Cerebellar nuclear complex (tissue), 1 donor: ENCODE measurements at places on chromosomes 5 and 9.

GRCh38 chr5:97365918-97366317, 182.9 kb upstream of the RIOK2 start:
- DNase-seq, result no peak

DNA sequence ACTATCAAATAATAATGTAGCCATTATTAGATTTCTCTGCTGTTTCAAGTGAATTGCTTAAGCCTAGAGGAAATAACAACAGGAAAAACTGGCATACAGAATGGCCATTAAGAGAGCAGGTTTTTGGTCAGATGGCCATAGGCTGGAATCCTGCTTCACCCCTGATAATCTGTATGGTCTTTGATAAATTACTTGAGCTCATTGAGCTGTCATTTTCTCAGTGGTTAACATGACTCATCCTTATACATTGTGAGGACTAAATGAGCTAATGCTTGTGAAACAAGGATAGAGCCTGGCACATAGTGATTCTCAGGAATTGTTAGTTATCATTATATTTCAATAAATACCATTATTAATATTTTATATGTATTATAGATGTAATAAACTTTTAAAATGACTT, 516.5 kb downstream of the KIF4B start:
- no peak for DNase-seq

GRCh38 chr5:95446560-95447221, 55.5 kb downstream of the FAM81B start:
- DNase-seq, result no peak

DNA sequence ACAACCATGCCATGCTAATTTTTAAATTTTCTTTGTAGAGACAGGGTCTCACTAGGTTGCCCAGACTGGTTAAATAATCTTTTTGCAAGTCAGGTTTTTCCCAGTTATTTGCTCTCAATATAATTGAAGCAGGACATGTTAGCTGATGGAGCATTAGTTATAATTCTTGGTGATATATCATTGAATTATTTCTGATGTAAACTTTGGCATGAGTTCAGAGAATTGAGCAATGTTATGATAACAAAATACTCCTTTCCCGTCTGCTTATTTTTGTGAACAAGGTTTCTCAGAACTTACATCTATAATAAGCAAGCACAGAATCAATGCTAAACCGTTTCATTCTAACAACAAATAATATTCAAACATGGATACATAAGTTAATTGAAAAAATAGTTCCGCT, 37.8 kb downstream of the BHMT start:
- no peak for DNase-seq

DNA sequence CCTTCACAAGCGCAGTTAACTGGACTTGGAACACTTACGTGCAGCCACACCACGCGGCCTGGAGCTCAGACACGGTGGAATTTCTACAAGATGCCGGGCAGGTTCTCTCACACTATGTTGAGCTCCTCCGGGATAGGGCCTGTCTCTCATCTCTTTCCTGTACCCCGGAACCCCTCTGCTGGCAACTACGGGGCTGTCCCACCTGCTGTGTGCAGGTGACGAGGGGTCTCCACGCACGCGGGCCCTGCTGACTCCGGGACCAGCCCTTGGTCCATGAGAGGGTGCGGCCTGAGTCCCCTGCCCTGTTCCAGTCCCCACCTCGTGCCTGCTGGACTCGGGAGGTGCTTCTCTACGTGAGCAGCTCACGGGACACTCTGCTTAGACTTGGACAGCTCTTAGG, 40.1 kb downstream of the SLC6A3 start:
- no peak for DNase-seq

DNA sequence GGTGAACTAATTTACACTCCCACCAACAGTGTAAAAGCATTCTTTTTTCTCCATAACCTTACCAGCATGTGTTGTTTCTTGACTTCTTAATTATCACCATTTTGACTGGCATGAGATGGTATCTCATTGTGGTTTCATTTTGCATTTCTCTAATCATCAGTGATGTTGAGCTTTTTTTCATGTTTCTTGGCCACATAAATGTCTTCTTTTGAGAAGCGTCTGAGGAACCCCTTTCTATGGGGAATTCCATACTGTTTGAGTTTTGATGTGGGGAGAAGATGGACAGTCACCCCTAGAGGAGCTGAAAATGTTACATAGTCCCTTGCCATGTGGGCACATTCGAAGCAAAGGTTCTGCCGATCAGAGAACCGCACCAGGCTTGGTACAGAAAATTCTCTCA, 207.0 kb upstream of the SLC30A5 start:
- no peak for DNase-seq

DNA sequence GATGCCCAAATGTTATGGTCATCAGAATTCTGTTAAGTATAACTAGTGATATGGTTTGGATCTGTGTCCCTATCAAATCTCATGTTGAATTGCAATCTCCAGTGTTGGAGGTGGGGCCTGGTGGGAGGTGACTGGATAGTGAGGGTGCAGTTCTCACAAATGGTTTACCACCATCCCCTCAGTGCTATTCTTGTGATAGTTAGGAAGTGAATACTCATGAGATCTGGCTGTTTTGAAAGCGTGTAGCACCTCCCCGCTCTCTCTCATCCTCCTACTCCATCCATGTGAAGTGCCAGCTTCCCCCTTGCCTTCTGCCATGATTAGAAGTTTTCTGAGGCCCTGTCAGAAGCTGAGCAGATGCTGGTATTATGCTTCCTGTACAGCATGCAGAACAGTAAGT, 359.5 kb downstream of the TMEM167A start:
- DNase-seq, result no peak

DNA sequence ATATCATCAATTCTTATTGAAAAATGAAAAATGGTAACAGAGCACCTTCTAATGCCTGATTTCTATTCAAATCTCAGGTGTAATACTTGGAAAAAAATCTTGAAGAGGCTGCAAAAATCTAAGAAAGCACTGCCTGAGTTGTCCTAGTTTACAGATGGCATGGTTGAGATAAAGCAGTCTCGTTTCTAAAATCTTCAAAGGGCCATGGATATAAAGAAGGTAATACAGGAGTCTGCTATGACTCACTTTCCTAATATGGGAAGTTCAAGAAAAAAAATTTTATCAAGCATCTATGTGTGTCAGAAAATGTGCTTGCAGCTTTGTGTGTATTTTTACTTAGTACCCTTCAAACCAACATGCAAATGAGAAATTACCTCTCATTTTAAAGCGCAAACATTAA, 163.3 kb downstream of the DMAC1 start:
- no peak for DNase-seq

DNA sequence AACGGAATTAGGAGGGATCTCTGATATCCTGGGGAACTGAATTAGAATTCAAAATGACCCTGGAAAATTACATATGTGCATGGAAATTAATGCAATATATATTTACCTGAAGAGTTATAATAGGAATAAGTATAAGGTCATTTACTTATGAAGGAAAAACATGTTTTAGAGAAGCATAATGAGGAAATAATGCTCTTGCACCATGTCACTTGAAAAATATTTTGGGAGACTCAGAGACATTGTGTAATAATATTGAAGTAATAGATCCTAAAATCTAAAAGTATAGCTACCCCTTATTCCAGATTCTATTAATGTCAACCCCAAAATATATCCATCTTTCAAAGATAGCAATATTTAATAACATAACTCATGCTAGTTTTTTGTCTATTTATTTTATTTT, 28.4 kb downstream of the SPZ1 start:
- no peak for DNase-seq
